Cortex of kidney (tissue), 1 donor: ENCODE measurements at places on chromosomes 7 and 10.

GRCh38 chr10:74096777-74097176 lies 53.9 kb downstream of the AP3M1 start:
- DNase-seq: no peak

GRCh38 chr10:106341356-106341755 lies 823.1 kb downstream of the SORCS1 start:
- DNase-seq: no peak

- DNase-seq: no peak
These were observed 61.3 kb upstream of the PTN start for GRCh38 chr7:137404660-137405317.

GRCh38 chr7:112122798-112123197 lies 83.4 kb downstream of the DOCK4 start:
- no peak for DNase-seq

GRCh38 chr7:26160896-26161295 lies 8.9 kb downstream of the NFE2L3 start:
- DNase-seq: no peak

GRCh38 chr7:27740449-27741086 lies 606 bp downstream of the TAX1BP1 start:
- peak; percentile 15 for DNase-seq

GRCh38 chr7:90474284-90475210 lies 5.1 kb downstream of the PTTG1IP2 start:
- DNase-seq: no peak

GRCh38 chr10:5534880-5535856 lies 10.4 kb downstream of the CALML3 start:
- DNase-seq: no peak
